Activated CD8-positive, alpha-beta memory T cell treated with anti-CD3 and anti-CD28 coated beads for 1 hour (primary cell): ENCODE measurements at places on chromosomes 12 and 14.

DNA sequence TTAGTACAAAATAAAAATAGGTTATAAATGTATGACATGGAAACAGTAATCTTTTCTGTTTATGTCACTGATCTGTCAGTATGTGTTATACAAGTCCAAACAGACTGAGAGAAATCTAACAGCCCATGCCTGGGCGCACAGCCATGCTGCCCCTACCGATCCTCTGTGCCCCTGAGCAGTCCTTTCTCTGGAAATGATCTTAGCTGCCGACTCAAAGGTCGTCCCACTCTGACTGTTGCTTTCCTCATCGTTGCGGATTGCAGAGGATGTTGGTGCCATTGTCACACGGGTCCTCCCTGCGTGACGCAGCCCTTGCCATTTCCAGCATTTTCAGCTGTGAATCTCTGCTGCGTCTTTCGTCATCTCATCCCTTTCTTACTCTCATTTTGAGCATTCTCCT, 82.9 kb upstream of the DYNC1H1 start:
- no peak for DNase-seq

DNA sequence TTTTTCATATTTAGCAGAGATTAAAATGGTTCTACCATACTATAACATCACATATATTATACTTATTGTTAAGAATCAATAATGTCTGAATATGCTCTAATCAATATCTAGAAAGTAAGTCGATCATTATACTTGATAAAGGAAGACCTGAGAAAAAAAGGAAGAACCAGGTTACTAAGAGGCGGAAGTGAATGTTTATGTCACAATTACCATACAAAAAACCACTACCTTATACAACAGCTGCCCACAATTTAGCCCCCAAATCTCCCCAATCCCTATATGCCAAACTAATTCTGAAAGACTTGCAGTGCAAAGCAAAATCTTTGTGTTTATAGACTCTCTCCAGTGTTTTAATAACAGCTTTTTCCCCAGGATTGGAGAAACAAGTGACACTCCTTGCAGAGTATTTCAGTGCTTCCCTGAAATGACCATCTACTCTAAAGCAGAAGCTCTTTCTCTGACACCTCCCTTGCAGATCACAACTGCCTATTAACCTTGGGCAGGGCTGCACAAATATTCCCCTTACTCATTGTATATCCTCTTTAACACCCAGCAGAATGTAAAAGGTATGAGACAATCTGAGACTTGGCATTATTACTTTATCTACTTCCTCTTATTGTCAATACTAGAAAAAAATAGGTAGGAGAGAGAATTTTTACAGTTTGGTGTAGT, 12.7 kb upstream of the SLC2A3 start:
- DNase-seq, result no peak

GRCh38 chr14:74599321-74599761, 12.7 kb downstream of the LTBP2 start:
- DNase-seq, result no peak

GRCh38 chr12:109443794-109444193, 33.3 kb downstream of the KCTD10 start:
- DNase-seq, result no peak

DNA sequence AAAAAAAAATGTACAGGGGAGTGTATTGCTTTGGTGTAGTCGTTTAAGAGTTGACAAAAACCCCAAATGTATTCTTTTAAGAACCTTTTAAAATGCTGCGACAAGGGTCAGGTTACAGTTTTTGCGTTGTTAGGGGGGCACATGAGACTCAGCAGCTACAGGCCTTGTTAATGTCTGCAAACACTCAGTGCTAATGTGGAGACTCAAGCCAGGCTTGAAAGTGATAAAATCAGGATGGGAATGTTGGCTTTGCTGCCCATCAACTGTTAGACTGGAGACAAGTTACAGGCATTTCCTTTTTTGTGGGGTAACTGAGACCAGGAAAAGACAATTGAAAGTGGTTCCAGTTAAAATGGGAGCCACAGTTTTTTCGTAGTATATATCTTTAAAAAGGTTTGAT, 84.8 kb downstream of the PRKCH start:
- DNase-seq, result no peak

GRCh38 chr12:109830267-109830666, 2.9 kb downstream of the TRPV4 start:
- DNase-seq, result no peak

DNA sequence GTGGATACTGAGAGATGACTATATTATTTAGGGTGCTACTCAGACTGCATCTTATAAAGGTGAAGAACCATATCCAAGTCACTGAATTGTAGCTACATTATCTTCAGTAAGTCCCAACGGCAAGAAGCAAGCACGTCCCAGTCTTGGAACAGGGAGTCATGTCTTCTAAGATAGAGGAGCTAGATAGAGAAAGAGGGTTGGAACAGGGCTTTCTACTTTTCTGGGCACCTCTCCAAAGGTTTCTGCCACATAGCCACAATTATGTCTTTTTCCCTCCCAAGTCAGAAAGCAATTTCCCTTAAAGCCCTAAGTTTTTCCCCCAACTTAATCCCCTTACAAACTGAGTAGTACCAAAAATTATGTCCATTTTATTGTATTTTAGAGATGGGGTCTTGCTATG, 22.4 kb downstream of the MAPK1IP1L start:
- no peak for DNase-seq
